ENCODE measurements at places on chromosomes 3 and 15.

DNA sequence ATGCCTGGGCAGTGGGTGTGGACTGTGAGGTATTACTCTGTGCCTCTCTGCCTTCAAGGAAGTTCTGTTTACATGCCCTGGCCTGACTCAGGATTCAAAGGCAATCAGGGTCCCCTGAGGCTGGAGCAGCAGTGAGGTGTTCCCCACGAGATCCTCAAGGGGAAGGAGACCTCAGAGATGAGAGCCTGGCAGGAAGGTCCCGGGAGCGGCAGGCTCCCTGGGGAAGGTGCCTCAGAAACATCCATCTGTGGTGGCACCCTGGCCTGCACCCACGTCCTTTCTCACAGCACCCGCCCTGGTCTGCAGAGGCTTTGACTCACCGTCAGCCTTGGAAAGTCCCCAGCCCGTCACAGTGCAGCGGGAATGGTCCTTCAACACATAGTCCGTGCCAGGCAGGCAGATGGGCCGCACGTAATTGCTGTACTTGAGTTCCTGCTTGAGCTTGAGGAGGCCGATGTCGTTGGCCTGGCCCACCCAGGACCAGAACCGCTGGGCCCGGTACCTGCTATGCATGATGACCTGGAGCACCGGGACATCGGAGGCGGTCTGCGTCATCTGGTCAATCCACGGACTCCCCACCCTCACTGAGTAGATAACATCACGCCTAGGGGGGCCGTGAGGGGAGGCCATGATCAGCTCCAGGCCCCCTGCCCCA lies 3.6 kb downstream of the PRSS50 start:
- DNase-seq: no peak

DNA sequence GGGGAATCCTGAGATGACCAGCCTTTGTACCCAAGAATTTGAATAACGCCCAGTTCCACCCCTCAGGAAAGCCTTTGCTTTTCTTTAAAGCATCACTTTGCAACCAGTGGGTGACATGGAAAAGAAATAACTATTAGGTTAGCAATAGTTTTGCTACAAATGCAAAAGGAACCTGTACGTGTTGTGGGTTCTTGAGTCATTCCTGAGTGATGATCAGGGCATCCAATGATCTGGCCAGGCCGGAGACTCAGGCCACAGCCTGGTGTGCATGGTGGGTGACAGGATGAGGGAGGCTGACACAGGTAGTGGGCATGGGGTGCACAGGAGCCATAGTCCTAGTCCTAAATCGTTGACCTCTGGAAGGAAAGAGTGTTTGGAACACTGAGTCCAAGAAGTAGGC lies 321.4 kb upstream of the IL12A start:
- no peak for DNase-seq

GRCh38 chr3:243356-243725 lies 46.8 kb downstream of the CHL1 start:
- DNase-seq: no peak

GRCh38 chr3:108389372-108389771 lies 93.0 kb downstream of the HHLA2 start:
- peak; percentile 42 for DNase-seq

GRCh38 chr3:184908859-184909258 lies 96.9 kb downstream of the VPS8 start:
- DNase-seq: no peak

GRCh38 chr15:31557899-31558298 lies 231.3 kb downstream of the KLF13 start:
- DNase-seq: no peak

DNA sequence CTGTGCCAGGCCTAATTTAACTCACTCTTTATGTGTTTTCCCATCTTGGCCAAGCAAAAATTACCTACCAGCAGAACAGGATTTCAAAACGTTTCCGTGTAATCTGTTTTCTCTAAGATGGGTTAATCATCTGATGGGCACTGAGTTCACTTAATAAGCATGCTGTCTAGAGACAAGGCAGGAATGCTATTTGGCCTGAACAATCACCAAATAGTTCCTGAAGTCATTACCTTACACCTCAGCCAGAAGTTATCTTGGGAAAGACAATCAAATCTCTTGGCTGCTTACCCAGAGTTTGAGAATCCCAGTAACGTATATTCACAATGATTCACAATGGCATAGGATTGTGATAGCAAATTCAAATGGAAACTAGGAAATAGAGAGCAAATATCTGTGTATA lies 779.1 kb downstream of the CADM2 start:
- DNase-seq: no peak

DNA sequence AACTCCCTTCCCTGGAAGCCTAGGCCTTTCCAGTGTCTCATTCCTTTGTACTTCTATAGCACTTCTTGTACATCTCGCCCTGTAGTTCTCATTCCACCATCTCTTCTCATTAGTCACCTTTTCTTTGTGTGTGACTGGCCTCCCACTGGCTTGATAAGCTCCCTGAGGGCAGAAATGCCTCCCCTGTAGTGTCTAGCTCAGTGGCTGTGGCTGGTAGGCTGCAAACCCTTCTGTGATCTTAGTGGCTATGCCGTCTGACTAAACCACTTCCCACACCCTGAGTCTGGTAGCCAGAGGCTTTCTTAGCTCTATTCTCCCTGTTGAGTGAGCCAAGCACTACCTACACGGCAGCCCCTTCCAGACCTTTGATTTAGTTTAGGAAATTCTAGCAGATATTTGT lies 24.4 kb upstream of the TNFAIP8L3 start:
- no peak for DNase-seq

DNA sequence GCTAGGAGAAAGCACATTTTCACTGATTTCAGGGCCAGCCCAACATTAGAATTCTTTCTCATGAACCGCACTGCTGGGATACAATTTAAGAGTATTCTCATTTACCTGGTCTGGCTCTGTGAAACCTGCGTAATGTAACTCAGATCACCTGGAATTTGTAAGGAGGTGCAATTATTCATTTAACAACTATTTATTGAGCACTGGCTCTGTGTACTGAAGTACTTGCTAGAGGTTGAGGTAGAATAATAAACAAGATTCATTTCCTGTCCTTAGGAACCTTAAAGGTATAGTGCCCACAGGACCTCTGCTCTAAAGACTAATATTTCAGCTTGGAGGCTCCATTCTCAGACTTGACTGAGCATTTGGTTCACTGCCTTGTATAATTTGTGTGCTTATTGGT lies 242.2 kb upstream of the ZPLD1 start:
- peak; percentile 9 for DNase-seq

GRCh38 chr3:18987862-18988447 lies 160.4 kb upstream of the KCNH8 start:
- peak; percentile 73 for DNase-seq

DNA sequence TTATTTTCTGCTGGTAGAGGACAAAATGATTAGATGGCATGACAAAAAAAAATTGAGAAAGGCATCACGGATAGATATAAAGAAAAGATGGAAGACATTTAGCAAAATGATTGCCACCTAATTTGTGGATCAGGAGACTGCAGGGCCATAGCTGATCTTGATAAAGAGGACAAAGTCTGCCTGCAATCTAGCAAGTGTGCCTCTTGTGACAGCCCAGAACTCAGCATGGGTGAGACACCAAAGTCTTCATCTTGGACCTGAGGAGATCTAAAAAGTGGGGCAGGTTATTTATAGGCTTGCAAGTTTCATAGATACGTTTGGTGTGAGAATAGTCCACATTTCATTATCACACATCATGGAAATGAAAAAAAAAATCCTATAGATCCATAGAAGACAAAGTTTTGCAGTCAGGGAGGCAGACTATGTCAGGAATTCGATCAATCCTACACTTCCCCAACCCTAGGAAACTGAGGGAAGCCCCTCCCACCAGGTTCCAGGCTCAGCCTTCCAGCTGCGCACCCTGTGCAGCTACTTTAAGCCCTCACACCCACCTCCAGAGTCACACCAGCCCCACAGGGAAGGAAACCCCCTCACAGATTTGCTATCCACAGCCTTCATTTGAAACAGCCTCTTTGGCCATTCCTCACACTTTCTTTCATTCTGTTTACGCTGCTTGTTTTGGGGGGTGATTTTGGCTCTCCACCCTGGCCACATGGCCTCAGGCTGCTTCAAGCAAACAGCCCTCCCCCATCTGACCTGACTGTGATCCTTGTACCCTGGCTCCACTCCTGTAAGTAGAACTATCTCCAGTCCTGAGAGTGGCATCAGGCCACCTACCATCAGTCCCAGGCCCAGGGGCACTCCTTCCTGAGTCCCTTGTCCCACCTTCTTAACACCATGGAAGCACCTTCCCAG lies 28.1 kb upstream of the KLHL6 start:
- DNase-seq: no peak

GRCh38 chr15:66404532-66404931 lies 17.8 kb downstream of the MAP2K1 start:
- DNase-seq: no peak

GRCh38 chr3:128144512-128145187 lies 8.6 kb upstream of the EEFSEC start:
- DNase-seq: no peak

All from NCI-H1417 (cell line).